ENCODE measurements at places on chromosomes 2 and 18.

DNA sequence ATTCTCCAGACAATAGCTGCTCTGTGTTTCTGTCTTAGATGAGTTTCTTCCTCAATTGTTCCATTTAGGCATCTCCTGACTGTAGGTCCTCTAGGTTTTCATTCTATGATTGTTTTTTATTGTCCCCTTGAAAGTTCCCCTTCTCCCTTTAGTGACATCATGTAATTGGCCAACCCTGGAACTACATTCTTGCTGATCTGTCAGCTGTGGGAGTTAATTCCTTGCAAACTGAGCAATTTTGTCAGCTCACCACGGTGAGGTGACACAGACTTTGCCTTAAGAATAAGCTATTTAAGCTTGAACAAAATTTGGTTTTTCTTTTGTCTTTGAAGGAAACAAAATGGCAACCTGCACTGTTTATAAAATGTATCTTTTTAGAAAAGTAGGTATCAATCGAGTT is 95.9 kb downstream of the TXNL1 start:
- DNase-seq: no peak

- DNase-seq: no peak
These were observed 133.7 kb downstream of the GALNT3 start for GRCh38 chr2:165660361-165660760.

GRCh38 chr18:57336343-57336742 is 16.0 kb upstream of the ST8SIA3 start:
- DNase-seq: no peak

DNA sequence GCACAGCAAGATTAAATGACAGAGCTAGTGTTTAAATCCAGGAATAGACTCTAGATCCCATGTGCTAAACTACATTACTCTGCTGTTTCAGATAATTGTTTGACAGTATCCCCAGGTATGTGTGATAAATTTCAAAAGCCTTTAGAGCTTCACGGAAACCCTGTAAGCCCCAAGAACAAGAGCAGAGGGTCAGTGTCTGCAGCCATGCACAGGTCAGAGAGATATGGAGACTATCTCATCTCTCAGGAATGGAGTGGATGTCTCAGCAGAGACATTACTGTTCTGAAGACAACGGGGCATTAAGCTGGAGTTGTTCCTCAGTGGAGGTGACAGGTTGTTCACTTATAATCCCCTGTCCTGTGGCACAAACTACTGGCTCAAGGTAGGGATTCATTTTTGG is 139.1 kb upstream of the FOSL2 start:
- no peak for DNase-seq

DNA sequence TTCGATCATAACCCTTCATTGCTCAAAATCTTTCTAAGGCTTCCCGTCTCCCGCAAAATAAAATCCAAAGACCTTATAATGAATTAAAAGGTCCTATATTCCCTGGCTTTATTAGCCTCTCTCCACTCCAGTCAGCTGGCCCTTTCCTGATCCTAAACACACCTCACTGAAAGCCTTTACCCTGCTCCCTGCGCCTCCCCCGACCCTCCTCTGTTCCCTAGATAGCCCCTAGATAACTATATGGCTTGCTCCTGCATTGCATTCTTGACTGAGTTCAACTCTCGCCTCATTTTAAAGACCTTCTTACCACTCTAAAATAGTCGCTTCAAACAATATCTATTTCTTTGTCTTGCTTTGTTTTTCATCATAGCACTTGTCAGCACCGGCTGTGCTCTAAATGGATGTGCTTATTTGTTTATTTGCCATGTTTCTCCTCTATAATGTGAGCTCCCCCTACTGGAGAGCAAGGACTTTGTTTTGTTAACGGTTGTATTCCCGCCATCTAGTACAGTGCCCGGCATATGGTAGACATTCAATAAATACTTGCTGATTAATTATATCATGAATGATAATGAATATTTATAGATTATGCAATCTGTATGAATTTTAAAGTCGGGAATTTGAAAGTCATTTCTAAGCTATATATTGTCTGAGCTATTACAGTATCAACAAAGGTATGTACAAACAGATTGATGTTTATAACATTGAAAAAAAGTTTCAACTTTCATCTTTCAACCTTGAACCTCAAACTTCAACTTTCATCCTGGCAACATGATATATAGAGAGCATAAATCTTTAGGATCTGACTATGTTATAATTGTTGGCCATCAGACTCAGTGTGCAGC is 32.4 kb upstream of the VIT start:
- peak; percentile 68 for DNase-seq

DNA sequence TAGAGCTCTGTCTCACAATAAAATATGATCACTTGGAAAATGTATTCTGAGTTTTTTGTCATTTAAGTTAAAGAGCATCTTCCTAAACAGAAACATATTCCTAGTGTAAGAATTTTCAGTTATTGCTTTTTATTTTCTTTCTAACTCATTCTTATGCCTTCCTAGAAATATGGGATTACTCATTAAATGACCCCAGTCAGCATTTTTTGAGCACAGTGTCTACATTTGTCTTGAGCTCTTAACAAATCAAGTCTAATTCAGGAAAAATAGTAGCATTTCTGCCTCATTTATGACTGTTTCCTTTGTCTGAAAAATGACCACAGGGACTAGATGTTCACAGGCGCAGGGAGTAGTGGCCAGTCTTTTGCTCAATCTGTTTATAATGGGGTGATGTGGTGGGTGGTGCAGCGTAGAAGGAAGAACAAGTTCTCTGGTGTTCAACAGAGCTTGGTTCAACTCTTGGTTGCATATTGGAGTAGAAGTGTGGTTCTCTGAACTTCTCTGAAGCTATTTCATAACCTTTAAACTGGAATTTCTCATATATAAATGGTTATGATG is 267.1 kb downstream of the CYRIA start:
- no peak for DNase-seq

DNA sequence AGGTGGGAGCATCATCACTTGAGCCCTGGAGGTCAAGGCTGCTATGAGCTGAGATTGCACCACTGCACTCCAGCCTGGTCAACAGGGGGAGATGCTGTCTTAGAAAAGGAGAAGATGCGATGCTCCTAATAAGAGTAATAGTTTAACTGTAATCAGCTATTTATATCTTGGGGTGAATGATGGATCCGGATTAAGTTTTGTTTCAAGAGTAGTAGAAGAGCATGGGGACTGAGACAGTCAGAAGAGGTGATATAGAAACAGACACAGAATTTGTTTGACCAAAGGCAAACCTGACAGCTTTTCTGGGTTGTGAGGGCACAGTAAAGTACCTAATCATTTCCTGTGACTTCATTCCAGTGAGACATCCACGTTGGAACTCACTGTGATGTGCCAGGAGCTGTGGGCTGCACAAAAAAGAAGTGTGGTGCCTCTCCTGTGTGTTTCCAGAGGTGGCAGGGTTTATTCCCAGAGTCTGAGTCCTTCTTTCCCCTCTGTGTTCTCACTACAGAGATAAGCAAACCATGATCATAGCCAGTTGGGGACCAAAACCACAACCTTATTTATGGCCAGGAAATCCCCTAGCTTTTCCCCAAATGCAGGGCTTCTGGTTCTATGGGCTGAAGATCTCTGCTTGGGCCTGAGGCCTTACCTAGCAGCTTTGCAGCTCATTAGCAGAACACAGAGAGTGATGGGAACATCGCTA is 113.7 kb downstream of the XRCC5 start:
- DNase-seq: no peak

- DNase-seq: no peak
These were observed 489.7 kb downstream of the SOX11 start for GRCh38 chr2:6181926-6182325.

DNA sequence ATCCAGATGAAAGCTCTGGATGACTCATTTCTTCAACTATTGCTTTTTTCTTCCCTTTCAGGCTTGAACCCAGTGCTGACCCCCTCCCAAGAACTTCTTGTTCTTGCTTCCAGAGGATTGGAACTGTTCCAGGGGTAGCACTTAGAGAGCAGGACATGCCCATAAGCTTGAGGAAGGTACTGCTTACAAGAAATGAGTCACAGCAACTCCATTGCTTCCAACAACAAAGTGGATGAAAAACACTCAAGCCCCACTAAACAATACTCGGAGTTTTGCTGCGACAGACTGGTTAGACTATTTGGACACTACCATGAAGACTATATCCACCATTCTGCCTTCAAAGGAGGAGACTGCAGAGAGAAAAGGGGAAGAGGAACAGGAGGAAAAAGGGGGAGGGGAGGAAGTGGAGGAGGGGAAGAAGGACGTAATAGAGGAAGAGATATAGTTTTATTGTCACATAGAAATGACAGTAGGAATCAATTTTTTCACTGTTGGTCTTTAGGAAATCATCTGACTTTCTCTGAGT is 1.6 kb upstream of the EPC2 start:
- no peak for DNase-seq

GRCh38 chr2:143171817-143172216 is 42.6 kb downstream of the ARHGAP15 start:
- DNase-seq: no peak

- no peak for DNase-seq
These were observed 490.0 kb downstream of the TXNL1 start for GRCh38 chr18:56148373-56148772.

DNA sequence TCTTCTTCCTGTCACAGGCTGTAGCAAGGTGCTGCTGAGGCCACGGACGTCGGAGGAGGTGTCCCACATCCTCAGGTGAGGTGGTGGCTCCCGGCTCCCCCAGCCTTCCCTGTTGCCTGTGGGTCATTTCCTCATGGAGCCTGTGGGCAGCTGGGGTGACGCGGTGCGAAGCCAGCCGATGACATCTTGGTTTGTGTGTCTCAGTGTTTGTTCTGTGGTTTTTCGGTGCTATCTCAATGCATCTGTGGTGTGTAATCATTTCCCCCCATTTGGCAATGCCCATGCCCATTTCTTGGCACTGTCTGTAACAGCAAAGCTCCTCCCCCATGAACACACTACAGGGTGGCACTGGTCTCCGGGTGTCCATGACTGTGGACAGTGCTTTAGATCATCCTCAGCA is 6.6 kb downstream of the D2HGDH start:
- DNase-seq: no peak

DNA sequence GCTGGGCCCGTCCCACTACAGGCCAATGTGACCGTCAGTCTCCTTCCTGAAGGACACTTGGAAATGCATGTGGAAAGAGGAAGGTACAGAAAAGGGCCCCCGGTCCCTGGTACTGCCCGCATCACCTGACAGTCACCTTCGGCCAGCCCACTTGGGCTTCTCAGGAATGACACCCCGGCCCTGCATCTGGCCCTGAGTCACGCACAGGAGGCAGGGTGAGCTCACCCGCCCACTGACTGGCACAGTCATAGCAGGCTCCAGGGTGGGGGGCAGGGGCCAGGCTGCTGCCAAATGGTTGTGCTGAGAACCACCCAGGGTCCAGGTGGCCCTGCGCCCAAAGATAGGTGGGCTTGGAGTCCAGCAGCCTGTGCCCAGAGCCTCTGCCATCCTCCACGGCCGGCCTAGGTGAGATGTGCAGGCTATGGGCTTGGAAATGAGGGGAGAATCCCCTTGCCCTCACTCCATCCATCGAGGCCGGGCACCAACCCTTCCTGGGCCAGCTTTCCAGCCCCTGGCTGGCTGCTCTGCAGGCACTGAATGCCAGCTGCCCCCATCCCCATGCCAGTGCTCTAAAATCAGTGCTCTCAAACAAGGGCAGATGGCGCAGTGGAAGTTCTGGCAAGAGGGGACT is 14.1 kb downstream of the EMX1 start:
- no peak for DNase-seq

- no peak for DNase-seq
These were observed 501.0 kb downstream of the LRRTM4 start for GRCh38 chr2:77021161-77021560.

- DNase-seq: no peak
These were observed 63.2 kb downstream of the MOGAT1 start for GRCh38 chr2:222734703-222735014.

GRCh38 chr2:15968280-15969178 is 28.2 kb downstream of the MYCN start:
- DNase-seq: no peak

- DNase-seq: no peak
These were observed 31.6 kb upstream of the GPR155 start for GRCh38 chr2:174518395-174518794.

GRCh38 chr2:182618672-182619079 is 97.4 kb upstream of the DNAJC10 start:
- no peak for DNase-seq

GRCh38 chr18:36899289-36899688 is 70.4 kb downstream of the KIAA1328 start:
- no peak for DNase-seq

DNA sequence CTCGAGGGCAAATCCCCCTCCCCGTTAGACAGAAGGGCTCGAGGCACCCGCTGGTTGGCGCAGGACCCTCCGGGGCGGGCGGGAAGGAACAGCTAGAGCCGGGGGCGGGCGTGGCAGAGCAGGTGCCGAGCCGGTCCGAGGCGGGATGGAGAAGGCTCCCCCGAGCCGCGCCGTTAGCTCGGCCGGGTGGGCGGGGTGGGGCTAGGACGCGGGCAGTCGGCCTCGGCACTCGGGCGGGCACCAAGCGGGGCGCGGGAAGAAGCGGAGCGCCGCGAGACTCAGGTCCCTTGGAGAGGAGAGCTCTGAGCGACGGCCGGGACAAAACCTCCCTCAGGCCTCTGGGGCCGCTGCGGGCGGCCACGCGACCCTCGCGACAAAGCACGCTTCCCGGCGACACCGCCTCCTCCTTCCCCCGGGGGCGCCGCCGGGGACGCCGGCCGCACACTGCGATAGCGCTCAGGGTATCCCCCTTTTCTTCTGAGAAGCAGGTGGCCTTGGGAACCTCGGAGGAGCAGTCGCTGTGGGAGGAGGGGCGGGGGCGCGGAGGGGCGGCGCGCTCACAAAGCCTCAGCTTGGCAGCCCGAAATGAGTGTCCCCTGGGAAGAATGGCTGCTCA is 721 bp downstream of the FHOD3 start:
- no peak for DNase-seq

DNA sequence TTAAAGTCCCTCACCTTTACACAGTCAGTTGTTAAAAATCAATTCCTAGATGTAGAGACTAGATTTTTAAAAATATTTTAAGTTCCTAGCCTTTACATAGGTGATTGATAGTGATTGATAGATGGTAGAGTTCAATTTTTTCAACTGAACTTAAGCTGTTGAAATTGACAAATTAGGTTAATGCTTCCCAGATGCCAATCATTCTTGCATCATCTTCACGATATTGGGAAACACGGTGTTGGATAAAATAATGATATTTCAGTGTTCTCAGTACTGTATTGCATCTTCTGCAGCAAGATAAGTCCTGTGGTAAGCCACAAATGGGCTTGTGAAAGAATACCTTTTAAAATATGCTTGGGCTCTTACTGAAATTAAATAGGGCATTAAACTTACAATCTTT is 667.6 kb downstream of the STK39 start:
- no peak for DNase-seq

DNA sequence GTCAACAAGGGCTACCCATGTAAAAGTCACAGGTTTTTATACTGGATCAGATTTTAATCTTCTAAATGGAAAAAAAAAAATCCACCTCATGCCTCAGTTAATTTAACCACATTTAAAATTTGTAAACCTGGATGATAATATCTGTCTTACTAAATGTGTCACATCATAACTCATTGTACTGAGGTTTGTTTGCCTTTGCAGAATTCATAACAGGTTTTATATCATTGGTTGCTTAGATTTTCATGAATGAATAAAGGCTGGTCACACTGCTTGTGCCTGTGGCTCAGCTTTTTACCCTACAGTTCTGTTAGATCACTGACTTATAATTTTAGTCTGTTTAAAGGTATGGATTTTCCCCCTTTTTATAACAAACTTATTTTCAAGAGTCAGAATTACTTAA is 48.9 kb downstream of the PSMD14 start:
- DNase-seq: no peak

All from right renal cortex interstitium (tissue), 3 donors.